ENCODE measurements at places on chromosomes 7 and 10. TPM values are rescaled to one million over a fixed set of nuclear protein-coding genes. Genes with fewer than 3 reads are reported as not detected.

GRCh38 chr10:110460111-110460809, 37.4 kb upstream of the DUSP5 start:
- peak; percentile 77 for DNase-seq

GRCh38 chr7:94351703-94352102, 43.0 kb upstream of the COL1A2 start:
- DNase-seq, result no peak

DNA sequence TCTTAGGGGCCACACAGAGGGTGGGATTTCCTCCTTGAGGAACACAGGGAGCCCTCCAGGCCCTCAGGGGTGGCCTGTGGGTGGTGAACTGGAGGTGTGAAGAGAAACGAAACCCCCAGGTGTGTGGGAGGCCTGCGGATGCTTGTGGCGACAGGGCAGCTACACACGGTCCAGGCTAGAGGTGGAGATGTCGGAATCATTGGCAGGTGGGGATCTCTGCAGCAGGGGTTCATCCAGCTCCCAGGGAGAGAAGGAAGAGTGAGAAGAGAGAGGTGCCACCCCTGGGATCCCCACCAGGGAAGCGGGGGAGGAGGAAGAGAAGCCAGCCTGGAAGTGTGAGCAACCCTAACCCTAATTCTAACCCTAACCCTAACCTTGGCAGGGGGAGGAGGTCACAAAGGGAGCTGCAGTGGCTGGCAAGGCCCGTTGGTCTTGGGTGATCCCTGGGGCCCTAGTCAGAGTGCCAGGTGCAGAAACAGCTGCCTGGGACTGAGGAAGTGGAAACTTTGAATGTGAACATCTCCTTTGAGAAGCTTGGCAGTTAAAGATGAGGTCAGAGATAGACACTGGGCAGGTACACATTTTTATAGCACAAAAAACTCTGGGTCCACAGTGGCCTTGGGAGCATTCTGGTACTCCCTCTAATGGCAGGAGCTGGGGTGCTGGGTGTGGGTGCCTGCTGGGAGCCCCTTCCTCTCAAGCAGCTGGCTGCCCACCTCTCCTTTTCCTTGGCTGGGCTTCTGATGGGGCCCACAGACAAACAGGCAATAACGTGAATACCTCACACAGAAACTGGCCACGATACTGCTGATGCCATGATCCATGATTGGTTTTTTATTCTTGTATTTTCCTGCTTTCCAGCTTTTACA, 6.8 kb upstream of the AEBP1 start:
- DNase-seq, result no peak

- no peak for DNase-seq
These were observed 139.6 kb upstream of the UNC5B start for GRCh38 chr10:71072823-71073210.

DNA sequence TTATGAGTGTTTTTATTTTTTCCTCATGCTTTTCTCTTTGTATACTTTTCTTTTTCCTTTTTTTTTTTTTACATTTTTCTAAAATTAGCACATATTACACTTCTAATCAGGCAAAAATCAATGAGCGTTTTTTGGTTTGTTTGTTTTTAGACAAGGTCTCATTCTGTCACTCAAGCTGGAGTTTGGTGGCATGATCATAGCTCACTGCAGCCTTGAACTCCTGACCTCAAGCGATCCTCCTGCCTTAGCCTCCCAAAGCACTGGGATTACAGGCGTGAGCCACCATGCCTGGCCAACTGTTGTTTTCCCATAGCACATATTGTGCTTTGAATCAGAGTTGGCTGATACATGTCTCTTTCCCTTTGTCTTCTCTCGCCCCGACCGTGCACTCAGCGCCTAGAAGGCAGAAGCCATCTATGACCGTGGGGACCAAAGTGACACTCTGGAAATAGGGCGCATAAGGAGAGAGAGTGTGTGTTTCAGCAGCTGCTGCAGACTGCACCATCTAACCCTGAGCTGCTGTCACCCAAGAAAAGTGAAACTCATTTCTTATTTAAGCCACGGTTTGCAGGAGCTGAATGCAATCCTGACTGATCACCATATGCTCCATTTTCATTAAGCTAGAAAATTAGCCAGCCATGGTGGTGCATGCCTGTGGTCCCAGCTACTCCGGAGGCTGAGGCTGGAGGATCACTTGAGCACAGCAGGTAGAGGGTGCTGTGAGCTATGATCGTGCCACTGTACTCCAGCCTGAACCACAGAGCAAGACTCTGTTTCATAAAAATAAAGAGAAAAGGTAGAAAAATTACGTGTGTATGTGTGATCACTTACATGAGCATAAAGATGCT, 41.4 kb upstream of the GTF2I start:
- DNase-seq, result no peak

The ARHGAP22 gene
- 4.0 TPM for total RNA-seq

The GNGT1 gene
- not detected for total RNA-seq

The MINDY4 gene
- 12.4 TPM for total RNA-seq

Data from MCF 10A (cell line).